HuH-7.5 (cell line): ENCODE measurements at places on chromosomes 3 and 15.

- DNase-seq: no peak
Observed at GRCh38 chr3:52121813-52122212, 32.4 kb downstream of the POC1A start.

- DNase-seq: no peak
Observed at GRCh38 chr3:128504533-128504915, 11.5 kb upstream of the GATA2 start.

DNA sequence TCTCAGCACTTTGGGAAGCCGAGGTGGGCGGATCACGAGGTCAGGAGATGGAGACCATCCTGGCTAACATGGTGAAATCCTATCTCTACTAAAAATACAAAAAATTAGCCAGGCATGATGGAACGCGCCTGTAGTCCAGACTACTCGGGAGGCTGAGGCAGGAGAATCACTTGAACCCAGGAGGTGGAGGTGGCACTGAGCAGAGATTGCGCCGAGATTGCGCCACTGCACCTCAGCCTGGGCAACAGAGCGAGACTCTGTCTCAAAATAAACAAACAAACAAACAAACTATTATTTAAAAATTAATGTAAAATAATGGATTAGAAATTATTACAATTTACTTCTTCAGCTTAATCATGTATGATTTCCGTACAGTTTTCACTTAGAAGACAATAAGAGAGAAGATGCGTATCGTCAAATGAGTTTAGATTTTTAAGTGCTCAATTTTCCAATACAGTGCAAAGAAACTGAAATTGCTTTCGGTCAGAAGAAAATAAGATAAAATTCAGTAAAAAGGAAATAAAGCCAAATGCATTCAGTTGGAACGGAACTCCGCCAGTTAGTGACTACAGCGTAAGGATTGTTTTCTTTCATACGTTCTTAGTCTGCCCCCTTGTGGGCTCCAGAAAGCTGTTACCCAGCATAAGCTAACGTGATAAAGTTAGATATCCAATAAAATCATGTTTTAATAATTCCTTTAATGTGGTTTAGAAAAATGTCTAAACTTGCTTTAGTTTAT lies 24.8 kb downstream of the AADAC start:
- DNase-seq: no peak

DNA sequence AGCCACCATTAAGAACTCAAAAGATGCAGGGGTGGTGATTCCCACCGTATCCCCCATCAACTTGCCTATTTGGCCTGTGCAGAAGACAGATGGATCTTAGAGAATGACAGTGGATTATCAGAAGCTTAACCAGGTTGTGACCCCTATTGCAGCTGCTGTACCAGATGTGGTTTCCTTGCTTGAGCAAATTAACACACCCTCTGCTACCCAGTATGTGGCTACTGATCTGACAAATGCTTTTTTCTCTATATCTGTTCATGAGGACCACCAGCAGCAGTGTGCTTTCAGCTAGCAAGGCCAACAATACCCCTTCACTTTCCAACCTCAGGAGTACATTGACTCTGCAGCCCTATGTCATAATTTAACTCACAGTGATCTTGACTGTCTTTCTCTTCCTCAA lies 8.6 kb upstream of the MCF2L2 start:
- DNase-seq: no peak

DNA sequence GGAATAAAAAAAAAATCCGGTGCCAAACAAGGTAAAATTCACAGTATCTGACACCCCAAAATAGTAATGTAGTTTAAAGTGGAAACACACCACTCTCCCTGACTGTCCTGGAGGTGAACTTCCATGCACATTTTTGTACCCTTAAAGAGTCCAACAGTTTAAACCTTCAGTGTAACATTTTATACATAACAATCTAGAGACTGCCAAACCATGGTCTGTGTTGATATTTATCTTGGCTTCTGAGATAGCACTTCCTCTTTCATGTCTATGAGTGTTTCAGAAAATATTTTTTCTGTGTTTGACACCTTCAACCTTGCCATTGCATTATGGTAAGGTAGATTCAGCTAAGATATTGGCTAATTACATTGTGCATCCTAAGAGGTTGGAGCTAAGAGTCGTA lies 13.9 kb downstream of the TMEM45A start:
- DNase-seq: no peak

DNA sequence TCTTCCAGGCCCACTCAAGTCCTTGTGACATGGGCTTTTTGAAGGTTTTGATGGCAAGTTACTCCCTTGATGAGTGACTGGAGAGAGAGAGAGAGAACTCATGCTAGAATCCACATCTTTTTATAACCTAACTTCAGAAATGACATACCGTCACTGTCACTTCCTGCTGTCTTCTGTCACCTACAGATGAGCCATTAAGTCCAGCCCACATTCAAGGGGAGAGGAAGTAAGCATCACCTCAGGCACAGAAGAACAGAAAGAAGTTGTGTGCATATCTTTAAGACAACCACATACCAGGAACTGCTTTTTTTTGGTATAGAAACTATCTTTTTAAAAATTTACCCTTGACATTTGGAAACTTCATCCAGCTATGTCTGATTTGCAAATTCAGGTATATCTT lies 16.6 kb upstream of the TXNRD3 start:
- no peak for DNase-seq

DNA sequence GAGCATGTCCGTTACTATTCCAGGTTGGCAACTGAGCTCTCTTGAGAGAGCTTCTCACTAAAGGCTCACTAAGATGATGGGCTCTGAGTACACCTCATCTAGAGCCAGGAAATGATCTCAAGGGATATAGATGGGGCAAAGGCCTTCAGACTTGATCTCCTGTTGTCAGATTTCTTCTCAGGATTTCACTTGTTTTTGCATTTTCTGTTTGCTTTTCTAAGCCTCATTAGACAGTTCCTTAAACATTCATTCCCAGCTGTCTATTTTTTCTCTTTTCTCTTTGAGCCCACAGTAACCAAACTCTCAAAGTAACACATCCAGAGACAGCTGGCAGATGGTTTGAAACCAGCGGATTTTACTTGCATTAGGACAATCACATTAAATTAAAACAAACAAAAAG lies 28.4 kb upstream of the ARL8B start:
- no peak for DNase-seq

- no peak for DNase-seq
Observed at GRCh38 chr3:3296979-3297381, 117.5 kb upstream of the CRBN start.

- DNase-seq: no peak
Observed at GRCh38 chr3:167750272-167750971, 14.9 kb downstream of the SERPINI1 start.

GRCh38 chr3:195580744-195581443 lies 2.8 kb downstream of the APOD start:
- no peak for DNase-seq

- no peak for DNase-seq
Observed at GRCh38 chr15:68078365-68078764, 24.2 kb downstream of the PIAS1 start.

DNA sequence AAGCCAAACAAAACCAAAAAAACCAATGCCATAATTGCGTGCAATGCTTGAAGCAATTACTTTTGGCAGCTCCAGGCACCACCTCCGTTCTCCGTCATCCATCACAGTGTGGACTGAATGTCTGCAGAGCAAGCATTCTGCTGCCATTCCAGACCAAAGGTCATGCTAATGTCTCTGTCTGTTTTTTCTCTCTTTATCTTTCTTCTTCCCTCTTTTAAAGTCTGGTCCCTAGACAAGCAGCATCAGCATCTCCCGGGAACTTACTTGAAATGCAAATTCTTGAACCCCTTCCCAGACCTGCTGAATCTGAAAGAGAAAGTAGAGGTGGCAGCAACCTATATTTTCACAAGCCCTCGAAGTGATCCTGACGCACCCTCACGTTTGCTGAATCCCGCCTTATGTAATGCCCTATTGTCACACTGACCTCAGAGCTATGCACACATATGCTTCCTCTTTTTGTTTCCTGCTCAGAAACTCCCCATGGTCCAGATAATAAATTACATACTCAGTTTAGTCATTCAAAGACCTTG lies 297.3 kb upstream of the PROK2 start:
- DNase-seq: peak; percentile 22

GRCh38 chr3:124823206-124823605 lies 64.0 kb downstream of the ITGB5 start:
- no peak for DNase-seq

- DNase-seq: no peak
Observed at GRCh38 chr3:181006541-181006940, 17.0 kb upstream of the DNAJC19 start.

- no peak for DNase-seq
Observed at GRCh38 chr3:17412950-17413530, 329.4 kb downstream of the TBC1D5 start.

- DNase-seq: no peak
Observed at GRCh38 chr3:48949376-48949717, 30.7 kb downstream of the ARIH2 start.

DNA sequence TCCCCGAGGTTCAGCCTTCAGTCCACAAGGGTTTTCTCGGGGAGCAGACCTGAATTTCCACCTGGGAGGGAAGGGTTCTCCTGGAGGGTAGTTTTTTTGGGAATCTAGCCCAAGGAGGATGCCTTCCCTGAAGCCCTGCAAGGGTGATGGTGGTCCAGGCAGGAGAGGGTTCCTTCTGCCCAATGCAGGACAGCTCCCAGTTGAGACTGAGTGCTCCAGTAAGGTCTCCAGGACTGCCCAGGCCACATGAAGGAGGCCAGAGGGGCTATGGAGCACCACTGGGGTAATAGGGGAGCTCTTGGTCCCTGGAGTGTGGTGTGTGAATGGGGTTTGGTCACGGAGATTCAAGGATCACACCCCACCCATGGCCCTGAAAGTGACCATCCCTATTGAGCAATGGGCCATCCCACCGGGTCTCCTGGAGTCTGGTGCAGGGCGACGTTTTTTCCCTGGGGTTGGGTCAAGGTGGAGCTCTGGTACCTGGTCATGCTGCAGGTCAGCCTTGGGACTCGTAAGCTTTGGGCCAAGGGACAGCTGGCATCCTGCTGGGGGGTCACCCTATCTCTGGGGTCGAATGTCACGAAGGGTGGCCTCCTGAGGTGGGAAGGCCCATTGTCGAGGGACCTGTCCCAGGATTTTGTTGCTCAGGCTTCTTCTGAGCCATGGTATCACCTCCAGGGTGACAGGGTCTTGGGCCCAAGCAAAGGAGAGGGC lies 196.5 kb downstream of the UBE3A start:
- DNase-seq: no peak

- no peak for DNase-seq
Observed at GRCh38 chr3:121111914-121112612, 204.1 kb downstream of the STXBP5L start.
